Stimulated activated CD4-positive, alpha-beta T cell treated with anti-CD3 and anti-CD28 coated beads, TNF-alpha, amount 100 ng/mL, for 48 hours (primary cell): ENCODE measurements at places on chromosomes 4 and X.
A peak's percentile ranks its signal among the peaks of the same experiment; 100 is the strongest.

DNA sequence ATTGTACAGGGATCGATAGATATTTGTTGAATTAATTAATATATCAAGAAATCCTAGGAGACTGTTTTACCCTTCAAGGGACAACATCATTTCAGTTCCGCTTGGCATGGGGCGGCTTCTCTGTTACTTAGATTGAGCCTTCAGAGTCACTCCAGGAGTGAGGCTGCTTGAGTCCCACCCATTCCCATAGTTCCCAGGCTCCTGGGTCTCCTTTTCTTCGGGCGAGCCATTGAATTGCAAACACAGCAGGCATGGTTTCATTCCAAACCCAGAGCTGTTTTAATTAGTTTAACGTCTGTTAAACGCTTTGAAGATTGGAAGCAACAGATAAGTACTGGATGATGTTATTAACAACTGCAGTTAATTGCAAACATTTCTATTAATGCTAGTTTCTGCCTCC, 571 bp upstream of the EDA start:
- DNase-seq, result no peak

DNA sequence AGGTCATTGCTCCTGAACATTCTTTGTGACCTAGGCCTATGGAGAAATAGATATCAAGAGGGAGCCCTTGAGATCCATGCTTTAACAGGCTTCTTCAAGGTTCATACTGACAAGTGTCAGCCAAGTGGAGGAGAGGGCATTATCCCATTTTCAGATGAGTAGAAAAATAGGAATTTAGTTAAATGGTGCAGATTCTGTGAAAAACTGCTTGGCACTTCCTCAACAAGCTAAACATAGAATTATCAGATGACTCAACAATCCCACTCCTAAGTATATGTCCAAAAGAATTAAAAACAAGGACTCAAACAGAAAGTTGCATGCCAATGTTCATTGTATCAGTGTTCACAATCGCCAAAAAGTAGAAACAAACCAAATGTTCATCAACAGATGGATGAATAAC, 43.8 kb upstream of the KCNIP4 start:
- DNase-seq, result no peak

- DNase-seq, result no peak
These were observed 15.7 kb downstream of the JADE1 start for GRCh38 chr4:128825226-128825625.

GRCh38 chrX:55593296-55593695, 29.9 kb upstream of the FOXR2 start:
- DNase-seq, result no peak

DNA sequence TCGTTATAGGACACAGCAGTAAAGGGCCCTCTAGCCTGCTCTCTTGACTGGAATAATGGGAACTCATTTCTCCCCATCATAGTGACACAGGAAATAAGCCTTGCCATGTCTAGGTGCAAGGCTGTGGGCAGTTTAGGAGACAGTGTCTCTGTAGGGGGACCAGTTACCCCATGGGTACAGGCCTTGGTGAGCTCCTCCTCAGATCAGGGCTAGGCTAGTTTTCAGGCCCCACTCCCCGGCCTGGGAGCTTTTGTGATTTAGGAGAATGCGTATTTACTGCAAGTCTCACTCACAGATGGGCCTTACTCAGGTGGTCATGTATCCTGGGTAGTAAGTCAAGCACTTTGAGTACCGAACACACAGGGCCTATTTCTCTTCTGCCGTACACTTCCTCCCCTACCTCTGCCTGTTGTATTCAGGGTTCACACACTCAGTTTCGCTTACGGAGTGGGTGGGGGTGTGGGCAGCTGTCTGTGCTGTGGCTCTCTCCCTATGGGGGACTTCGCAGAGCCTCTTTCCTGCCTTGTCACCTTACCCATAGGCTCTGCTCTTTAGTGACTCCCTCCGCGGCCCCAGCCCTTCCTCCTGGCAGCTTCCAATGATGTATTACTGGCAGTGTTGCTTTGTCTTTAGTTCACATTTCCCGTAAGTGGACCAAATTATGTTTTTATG, 34.2 kb downstream of the FAM193A start:
- peak; percentile 55 for DNase-seq

DNA sequence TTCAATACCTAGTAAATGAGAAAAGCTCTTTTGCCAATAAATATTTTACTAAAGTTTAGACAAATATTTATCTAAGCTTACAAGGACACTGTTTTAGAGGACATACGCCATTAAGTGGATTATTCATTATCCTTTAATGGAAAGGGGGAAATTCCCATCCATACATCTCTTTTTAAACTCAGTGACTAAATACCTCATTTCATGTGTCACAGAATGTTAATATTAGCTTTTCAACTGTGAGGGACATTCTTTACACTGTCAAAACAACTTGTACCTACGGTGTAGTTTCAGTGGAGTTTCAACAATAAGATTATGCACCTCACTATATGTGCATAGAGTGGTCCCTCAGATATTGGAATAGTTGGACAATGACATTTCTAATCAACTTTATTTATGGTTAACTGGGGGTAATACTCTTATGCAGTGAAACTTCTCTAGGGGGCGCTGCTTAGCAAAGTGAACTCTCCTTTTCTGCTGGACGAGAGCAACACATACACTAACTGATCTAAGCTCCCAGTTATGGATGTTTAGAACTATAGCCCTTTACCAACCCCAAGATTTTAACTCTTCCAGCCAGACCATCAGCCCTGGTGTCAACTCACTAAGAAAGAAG, 9.7 kb downstream of the HS6ST2 start:
- DNase-seq, result no peak

- DNase-seq, result no peak
These were observed 524.2 kb downstream of the IQCM start for GRCh38 chr4:149291463-149291862.

- DNase-seq, result no peak
These were observed 164.4 kb upstream of the PSAPL1 start for GRCh38 chr4:7598939-7599790.

GRCh38 chrX:154468217-154468616, 10.1 kb downstream of the PLXNA3 start:
- DNase-seq, result no peak

- DNase-seq, result no peak
These were observed 11.6 kb downstream of the HTT start for GRCh38 chr4:3085948-3086670.

- no peak for DNase-seq
These were observed 831.0 kb downstream of the C4orf33 start for GRCh38 chr4:129926936-129927335.

DNA sequence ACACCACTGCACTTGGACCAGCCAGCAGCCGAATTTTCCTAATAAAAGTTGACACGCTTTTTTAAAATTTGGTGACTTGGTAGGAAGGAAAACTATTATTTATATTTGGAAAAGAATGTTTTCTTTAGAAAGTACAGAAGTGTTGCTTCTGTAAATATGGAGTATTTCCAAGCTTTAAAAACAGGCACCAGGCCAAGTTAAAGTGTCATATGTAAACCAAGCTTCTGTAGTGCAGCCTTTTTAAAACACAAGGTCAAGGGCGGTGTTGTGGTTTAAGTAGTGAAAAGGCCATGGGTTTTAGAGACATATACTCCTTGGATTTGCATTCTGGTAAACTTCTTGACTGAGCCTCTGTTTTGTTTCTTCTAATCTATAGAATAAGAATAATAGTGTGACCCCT, 62.7 kb downstream of the TRIM2 start:
- no peak for DNase-seq

DNA sequence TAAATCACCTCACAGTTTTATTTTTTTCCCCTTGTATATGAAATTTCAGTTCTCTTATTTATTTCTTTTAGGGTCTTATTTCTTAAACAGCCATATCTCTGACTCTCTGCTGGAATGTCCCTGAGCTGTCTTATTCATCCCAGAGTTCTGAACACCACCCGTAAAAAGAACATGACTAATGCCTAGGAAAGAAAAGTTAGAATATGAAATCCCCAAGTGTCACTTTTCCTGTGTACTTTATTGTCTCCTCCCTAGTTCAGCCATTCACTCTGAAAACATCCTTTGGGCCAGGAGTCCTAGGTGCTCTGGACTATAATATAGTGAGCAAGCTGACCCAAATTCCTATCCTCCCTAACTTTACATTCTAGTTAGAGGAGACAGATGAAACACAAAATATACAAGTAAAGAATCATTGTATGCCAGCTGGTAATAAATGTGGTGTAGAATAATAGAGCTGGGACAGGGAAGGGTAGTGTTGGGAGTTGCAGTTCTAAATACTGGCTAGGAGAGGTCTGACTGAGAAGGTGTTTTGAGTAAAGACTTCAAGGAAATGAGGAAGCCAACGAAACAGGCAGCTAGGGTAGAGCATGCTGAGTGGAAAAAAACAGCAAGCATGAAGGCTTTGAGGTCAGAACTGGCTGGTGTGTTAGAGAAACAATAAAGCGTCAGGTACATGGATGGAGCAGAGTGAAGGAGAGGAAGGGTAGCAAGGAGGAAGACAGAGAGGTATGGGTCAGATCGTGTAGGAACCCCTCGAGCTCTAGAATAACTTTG, 40.6 kb upstream of the FTHL17 start:
- no peak for DNase-seq

DNA sequence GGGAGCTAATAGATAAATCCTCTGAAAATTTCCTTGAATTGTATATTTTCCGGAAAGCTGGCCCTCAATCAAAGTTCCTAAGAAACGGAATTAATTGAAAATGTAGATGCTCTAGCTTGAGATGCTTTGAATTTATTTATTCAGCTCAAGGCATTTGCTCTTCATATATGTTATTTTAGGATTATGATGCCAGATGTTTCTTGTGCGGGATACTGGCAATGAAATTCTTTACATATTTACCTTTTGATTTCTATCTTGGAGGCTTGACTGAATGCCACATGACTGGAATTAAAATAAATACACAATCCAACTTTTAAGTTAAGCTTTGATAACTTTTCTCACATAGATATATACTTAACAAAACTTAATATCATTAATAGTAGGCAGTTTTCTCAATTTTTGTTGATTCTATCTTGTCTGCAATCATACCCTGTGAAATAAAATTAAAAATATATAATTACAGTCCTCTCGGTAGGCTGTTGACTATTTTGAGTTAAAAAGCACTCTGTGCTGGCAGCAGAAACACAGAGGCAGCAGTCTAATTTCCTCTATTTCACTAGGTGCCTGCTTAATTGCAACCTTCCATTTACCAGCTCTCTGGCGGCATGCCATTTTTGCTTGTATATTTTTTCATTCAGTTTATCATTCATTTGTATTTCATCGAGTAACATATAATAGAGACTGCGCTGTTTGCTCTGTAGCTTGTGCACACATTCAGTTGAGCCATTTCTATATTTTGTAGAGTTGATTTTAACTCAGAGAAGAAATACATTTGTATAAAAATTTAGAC, 991.5 kb downstream of the ADGRL3 start:
- DNase-seq, result no peak

- DNase-seq, result no peak
These were observed 37.2 kb downstream of the INTS12 start for GRCh38 chr4:105671301-105671700.

- DNase-seq, result no peak
These were observed 3.9 kb downstream of the KIT start for GRCh38 chr4:54661686-54662085.

DNA sequence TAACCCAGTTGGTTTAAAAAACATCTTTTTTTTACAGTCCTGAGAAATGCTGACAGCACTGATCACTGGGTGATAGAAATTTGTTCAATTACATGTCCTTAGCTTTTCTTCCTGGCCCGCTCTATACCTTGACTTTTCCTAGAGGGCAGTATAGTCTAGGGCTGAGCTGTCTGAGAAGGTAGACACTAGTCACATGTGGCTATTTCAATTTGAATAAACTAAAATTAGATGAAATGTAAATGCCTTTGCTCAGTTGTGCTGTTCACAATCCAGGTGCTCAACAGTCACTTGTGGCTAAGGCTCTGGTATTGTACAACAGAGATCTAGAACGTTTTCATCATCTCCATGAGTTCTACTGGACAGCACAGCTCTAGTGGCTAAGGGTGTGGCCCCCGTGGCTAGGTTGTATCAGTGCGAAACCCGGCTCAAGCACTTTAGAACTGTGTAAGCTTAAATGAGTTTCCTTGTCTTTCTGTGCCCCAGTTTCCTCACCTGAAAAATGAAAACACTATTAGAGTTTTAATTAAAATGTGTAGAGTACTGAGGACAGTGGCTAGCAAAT, 111.6 kb upstream of the WDR17 start:
- DNase-seq, result no peak

DNA sequence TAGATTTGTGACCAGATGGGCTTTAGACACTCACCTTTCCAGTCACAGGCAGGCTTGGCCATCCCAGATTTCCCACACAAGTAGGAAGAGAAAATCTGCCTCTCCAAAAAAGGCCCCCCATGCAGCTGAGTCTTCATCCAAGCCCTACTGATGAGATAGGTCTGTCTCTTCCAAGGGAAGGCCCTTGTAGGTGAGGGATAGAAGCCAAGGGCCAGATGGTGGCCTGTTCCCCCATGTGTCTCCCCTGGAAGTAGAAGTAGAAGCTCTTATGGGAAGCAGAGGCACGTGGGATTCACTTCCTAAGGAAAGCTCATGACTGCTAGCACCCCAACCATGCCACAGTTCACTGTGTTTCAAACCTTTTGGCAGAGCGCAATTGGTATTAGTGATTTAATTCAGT, 81.5 kb downstream of the REPS2 start:
- DNase-seq, result no peak

GRCh38 chr4:47640911-47641310, 155.8 kb downstream of the ATP10D start:
- no peak for DNase-seq

DNA sequence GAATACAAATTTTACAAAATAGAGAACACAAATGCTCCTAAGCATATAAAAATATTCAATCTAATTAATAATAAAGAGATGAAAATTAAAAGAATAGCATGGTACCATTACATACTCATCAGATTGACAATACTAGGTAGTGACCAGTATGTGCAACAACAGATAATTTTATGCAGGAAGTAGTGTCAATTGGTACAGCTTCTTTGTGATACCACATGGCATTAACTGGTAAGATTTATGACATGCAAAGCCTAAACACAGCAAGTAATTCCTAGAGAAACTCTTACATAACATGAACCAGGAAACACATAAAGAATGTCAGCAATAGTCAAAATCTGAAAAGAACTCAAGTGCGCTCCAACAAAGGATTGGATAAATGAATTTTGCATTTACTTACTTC, 26.3 kb downstream of the CXCL2 start:
- DNase-seq, result no peak

- DNase-seq, result no peak
These were observed at the start of gene TEX13D for GRCh38 chrX:124332481-124333424. TSS of gene TEX13D (plus strand) at chrX:124332660. CDS start at chrX:124332918, 258 bp downstream.

DNA sequence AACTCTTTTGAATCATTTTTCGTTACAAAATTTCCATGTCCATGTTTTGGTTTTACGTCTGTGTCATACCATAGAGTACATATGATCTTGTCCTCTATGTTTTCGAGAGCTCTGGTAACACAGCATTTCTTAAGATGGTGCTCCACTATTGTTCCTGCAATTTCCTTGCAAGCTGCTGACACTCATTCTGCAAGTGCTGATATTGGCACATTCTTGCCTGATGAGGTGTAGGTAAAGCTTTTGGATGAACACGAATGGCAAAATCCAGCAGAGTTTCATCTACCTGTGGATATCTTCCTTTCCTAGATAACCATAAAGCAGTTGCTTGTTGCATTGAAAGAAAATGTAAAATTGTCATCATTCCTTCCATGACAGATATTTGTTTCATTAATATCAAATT, 41.3 kb downstream of the MAGEB17 start:
- DNase-seq, result no peak

GRCh38 chr4:37157476-37158167, 86.9 kb upstream of the NWD2 start:
- DNase-seq, result no peak
